NCI-H524 treated with DMSO at 0.1 percent for 48 hours (cell line): ENCODE measurements at places on chromosomes 2 and 18.

DNA sequence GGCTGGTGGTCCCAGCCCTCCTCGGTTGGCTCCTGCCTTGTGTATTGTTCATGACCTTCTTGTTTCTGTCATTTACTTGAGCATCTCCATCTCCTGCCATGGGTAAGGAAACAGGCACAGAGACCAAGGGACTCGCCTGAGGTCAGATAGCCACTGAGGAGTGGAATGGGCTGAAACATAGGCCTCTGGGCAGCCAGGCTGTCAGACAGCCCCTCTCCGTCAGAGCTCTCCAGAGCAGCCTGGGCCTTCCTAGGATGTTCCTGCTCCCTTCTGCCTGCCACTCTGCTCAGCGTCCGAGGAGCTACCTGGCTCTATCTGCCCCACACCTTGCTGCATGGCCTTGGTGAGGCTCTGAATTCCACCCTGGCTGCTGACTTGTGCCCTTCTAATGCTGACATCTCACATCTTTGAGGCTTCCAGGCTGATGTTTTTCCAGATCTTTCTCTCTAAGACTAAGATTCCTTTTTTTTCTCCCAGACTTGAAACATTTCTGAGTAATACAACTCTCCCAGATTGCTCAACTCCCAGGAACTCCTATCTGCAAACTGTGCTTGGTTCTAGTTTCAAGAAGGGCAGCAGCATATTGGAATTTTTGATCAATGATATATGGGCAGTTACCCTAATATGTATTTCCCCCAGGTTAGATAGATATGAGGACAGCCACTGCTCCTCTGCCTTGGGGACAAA is 67.7 kb downstream of the MCFD2 start:
- DNase-seq: no peak

- DNase-seq: no peak
Observed at GRCh38 chr2:186570604-186571003, 19.3 kb upstream of the ITGAV start.

DNA sequence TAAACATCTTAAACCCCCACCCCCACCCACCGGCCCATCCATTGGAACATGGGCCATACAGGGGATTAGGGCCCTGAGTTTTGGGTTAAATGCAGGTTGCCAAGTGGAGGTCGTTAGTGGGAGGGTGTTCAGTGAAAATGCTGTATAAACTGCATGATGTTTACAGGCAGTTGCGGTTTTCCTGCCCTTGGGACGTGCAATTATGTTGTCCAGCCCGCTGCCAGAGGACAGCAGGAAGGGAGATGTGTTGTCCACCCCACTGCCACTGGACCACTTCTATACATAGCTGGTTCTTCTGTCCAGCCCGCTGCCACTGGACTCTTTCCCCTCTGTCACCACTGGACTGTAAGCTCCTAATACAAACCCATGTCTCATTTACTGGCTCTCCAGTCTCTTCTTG is 2.7 kb upstream of the LAPTM4A start:
- DNase-seq: no peak

DNA sequence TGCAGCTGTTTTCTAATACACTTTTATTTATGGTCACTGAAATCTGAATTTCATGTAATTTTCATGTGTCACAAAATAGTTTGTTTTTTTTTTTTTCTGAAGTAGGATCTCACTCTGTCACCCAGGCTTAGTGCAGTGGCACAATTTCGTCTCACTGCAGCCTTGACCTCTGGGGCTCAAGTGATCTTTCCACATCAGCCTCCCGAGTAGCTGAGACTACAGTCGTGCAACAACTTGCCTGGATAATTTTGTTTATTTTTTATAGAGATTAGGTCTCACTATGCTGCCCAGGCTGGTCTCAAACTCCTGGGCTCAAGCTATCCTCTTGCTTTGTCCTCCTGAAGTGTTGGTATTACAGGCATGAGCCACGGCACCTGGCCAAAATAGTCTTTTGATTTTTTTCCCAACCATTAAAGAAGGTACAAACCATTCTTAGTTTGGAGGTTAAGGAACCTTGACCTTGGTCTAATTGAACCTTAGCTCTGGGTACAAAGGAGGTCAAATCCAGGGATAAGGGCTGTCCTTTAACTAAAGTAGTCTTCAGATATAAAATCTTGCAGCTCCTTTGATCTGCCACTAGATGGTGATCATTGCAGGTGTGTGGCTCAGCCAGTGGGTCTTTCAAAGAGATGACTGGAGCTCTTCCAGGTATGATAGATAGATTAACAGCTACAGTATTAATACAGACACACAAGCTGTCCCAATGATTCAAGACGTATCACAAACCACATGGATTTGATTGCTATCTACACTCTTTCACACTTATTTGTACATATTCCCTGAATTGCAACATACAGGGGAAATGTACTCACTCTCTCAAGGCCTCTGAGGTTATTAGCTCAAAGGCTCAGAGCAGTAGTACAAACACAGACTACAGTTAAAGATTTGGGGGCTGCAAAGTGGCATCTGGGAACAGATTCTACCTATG is 4.7 kb upstream of the KRCC1 start:
- no peak for DNase-seq

DNA sequence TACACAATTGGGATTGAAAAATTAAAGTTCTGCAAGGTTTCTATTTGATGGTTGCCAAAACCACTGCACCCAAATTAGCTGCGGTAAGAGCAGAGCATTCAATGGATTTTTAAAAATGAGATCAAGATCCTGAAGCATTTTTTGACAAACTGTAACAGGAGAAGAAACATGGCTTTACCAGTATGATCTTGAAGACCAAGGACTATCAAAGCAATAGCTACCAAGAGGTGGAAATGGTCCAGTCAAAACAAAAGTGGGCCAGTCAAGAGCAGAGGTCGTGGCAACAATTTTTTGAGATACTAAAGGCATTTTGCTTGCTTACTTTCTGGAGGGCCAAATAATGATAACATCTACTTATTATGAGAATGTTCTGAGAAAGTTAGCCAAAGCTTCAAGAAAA is 186.8 kb downstream of the RDH14 start:
- no peak for DNase-seq

DNA sequence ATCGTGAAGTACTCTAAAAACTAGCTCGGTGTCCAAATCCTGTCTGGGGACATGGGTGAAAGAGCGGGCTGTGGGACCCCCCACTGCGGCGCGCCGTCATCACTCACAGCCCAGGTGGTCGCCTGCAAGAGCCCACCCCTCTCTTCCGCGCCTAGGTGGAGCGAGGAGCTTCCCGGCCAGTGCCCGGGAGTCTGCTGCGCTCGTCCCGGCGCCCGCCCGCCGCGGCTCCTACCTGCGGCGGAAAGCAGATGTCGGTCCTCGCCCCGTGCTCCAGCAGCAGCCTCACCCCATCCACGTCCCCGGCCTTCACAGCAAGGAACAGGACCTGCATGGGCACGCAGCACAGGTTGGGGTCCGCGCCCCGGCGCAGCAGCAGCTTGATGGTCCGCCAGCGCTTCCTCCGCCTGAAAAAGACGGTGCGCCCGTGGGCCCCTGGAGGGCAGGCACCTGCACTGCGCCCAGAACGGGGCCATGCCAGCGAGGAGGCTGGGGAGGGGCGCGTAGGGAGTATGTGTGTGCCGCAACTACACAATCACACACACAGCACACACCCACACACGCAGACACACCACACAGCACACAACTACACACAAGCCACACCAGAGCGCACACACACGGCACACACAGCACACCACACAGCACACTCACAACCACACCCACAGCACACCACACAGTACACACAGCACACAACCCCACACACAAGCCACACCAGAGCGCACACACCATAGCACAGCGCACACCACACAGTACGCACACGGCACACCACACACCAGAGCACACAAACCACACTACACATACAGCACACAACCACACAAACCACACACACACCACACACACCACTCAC is 37.4 kb downstream of the ANKMY1 start:
- DNase-seq: no peak

DNA sequence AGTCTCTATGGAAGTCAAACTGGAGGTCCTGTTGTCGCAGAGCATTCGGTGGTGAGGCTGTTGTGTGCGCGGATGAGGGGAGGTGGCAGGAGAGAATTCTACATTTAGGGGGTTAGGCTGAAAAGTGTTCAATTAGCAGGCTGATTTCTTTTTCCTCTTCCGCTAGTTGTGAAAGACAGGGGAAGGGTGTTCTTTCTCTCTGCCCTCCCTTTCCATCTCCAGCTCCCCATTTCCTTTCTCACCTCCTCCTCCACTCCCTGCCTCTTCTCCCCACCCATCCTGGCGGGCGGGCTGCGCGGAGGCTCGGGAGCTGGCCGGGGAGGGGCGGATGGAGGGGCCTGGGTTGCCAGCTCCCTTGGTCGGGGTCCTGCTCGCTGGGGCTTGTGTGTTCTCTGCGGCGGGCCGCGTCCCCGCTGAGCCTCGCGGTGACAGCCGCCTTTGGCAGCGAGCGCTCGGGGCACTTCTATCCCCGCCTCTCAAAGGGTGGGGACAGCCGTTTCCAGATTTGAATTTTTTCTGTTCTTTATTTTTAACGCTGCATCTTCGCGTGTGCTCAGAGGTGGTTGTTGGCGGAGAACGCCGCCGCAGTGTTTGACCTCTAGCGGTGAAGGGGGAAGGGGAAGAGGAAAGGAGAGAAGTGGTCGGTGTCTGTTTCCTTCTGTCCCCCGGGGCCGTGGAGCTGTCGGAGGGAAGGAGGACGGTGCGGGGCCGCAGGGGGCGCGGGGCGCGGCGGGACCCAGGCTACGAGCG is 3.6 kb downstream of the SOX11 start:
- DNase-seq: no peak

DNA sequence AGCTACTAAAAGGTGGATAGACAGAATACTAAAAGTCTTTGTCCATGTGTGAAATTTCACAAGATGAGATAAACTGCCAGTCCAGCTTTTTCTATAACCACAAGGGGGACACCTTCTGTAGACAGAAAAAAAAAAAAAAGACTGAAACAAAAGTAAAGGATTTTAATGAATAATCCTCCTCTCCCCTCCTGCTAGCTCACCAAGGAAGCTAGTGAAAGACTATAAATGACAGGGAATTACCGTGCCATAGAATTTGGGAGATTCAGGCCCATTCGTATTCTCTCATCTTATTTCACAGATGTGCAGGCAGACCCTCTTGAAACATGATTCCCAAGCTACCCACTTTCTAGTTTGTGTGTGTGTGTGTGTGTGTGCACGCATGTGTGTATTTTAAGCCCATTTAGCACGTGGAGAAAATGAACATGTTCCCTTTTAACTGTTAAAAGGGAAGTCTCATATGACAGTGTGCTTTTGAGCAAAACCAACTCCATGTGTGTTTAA is 36.3 kb upstream of the SLC8A1 start:
- DNase-seq: peak; percentile 44

DNA sequence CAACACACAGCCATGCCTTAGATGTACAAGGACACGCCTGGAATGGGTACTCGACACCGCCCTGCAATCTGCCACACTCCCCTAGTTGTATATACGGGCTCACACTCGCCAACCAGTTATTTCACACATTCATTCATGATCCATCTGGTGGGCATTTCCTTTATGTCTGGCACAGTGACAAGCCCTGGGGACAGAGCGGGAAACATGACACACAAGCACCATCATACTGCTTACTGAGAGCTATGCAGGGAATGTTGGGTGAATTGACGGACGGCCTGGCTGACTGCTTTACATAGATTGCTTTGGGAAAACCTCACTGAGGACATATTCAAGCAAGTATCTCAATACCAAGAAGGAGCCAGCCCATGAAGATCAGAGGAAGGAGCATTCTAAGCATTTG is 448.0 kb upstream of the SPRED2 start:
- DNase-seq: no peak

DNA sequence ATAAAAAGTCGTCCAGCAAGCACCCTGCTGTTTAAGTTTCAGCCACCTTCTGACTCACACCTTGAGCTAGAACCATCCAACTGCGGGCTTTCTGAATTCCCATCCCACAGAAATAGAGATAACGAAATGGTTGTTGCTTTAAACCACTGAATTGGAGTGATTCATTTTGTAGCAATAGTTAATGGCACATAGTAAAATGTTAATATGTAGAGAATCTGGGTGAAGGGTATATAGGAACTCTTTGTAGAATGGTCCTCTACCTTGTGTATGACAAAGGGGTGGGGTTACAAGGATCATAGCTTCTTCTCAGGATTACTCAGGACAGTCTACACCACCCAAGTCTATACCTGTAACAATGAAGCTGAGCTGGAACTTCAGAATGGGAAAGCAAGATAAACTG is 2.4 kb upstream of the MAPRE3 start:
- no peak for DNase-seq

GRCh38 chr2:11480406-11480805 is 14.4 kb upstream of the E2F6 start:
- DNase-seq: no peak

DNA sequence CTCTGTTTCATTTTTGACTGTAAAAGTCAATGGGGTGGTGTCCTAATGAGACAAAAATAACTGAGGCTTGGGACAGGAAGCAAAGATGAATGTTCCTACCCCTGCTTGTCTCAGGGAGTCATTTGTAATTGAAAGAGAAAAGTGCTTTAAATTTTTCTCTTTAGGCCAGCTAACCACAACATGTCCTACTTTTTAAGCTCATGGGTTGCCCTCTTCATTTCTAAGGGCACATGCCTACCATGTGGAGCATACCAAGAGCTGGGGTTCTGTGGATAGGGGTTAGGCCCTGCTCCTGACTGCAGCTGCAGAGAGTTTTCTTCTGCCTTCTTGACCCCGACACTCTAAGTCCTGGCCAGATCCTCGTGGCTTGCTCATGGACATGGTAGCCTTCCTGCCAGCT is 96.8 kb upstream of the ARL4C start:
- no peak for DNase-seq

GRCh38 chr18:49625021-49625691 is 63.3 kb downstream of the LIPG start:
- no peak for DNase-seq

- DNase-seq: no peak
Observed at GRCh38 chr2:119662297-119662696, 16.7 kb upstream of the TMEM177 start.

GRCh38 chr2:147662221-147662620 is 182.6 kb upstream of the ACVR2A start:
- DNase-seq: no peak

GRCh38 chr2:75894170-75894569 is 183.5 kb upstream of the GCFC2 start:
- DNase-seq: no peak

DNA sequence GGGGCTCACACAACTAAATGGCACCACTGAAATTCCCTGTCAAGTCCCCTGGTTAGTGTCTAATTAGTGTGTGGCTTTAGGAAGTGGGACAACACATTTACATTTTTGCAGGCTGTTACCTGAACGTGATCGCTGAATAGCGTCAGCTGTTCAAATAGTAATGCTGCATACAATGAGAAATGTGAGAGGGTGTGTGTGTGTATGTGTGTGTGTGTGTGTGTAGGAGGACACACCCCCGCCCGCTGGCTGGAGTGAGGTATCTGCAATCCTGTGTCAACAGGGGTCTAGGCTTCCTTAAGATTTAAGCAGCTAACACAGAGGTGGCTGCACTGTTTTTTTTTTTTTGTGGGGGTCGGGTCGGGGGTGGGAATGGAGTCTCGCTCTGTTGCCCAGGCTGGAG is 4.8 kb upstream of the LYPD6B start:
- no peak for DNase-seq

- no peak for DNase-seq
Observed at GRCh38 chr2:129756276-129756675, 223.2 kb upstream of the RAB6C start.
